Skin of body (tissue), 3 donors: ENCODE measurements at places on chromosomes 7 and 10. TPM values are rescaled to one million over a fixed set of nuclear protein-coding genes. Genes with fewer than 3 reads are reported as not detected.
A peak's percentile ranks its signal among the peaks of the same experiment; 100 is the strongest.

- DNase-seq = peak; percentile 63
Measured at GRCh38 chr10:130136226-130137089, at the start of gene GLRX3. Gene GLRX3 (plus strand): TSS chr10:130136391. CDS start chr10:130136421, 30 bp downstream.

GRCh38 chr10:61063901-61064300 lies 119.9 kb upstream of the RHOBTB1 start:
- peak; percentile 29 for DNase-seq

DNA sequence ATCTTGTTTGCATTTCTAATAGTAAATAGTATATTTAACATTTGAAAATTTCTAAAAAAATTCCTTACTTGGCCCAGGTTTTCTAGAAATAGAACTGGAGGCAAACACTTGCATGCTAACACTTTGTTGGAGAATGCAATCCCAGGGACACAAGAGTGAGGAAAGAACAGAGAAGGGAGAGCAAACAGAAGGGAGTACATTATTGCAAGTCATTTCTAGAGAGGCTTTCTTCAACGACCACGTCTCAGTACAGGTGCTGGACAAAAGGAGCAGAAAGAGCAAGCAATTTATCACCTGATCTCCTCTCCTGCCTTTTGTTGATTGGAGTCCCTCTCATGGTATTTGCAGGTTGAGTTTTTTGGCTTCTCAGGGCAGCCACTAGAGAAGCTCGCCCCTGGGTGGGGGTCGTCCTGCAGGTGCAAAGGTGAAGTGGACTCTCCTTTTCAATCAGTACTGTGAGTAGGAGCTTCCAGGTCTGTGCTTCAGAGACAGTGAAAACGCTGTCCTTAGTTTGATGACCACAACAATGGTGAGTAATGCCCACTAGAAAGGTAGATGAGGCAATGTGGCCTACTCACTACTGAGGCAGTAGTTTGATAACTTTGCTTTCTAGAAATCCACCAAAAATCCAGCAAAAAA lies 5.2 kb downstream of the CPED1 start:
- DNase-seq = no peak

GTPBP4 gene
- 36.8 TPM for total RNA-seq

DNA sequence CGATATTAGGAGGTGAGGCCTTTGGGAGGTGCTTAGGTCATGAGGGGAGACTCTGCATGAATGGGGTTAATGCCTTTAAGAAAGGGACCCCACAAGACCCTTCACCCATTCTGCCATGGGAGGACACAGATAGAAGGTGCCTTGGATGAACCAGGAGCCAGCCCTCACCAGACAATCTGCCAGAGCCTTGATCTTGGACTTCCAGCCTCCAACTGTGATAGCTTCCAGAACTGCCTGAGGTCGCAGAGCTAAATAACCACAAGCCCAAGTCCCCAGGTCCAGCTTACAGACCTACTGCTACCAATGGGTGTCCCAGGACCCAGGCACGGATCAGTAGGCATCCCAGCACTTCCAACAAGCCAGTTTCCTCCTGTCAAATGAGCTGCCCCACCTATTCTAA lies 37.5 kb downstream of the TNS3 start:
- no peak for DNase-seq

DNA sequence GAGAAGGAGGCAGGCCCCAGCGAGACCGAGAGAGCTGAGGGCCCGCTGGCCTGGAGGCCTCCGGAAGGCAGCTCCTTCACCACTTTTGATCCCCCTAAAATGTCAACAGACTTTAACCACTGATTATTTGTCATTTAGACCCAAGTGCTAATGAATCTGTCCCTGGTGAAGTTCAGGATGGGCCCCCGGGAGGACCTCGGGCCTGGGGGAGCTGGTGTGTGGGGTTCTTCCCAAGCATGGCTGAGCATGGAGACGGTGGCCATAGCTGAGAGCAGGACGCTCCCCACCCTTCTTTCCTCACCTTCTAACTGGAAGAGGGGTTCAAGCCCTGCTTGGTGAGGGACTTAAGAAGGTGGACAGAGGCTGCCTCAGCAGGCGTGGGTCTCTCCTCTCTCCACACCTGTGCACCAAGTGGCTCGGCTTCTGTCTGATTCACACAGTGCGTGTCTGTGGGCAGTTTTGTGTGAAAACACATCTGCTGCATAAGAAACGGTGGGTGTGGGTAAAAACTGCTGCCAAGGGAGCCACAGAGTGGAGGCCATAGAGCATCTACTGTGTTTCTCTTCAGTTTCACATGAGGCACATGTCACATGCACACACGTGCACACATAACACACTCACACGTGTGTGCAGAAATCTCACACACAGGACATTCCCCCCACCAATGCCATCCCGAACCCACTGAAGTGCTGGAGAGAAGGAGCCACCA lies 53.5 kb upstream of the VIPR2 start:
- no peak for DNase-seq

- peak; percentile 21 for DNase-seq
Measured at GRCh38 chr10:58064714-58065528, 202.8 kb downstream of the IPMK start.

GRCh38 chr10:111750165-111750849 lies 433.3 kb downstream of the GPAM start:
- no peak for DNase-seq

ABCB4 gene
- total RNA-seq = 6.3 TPM

- no peak for DNase-seq
Measured at GRCh38 chr10:123250640-123251039, 96.4 kb downstream of the BUB3 start.

EBF3 gene
- total RNA-seq = 19.5 TPM

DNA sequence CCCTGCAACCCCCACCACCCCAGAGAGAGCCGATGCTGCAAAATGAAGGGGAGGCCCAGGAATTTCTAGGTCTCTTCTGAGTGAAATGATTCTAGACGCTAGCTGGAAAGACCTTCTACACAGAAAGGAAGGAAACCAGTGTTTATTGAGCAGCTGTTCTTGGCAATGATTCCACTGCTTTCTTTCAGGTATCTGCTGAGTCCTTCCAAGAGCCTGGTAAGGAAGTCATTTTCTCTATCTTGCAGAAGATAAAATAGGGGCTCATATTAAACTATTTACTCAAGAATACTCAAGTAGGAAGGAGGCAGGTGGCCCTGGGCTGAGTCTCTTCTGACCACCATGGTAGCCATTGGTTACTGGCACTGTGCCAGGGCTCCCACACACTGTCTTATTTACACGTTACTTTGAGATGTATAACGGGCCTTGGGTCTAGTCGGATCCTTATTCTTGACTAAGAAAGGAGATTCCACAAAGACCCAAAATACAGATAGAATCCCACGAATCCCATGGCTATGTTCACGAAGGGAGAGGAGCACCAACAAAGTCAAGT lies 112.1 kb downstream of the GALNT11 start:
- DNase-seq = no peak

DNA sequence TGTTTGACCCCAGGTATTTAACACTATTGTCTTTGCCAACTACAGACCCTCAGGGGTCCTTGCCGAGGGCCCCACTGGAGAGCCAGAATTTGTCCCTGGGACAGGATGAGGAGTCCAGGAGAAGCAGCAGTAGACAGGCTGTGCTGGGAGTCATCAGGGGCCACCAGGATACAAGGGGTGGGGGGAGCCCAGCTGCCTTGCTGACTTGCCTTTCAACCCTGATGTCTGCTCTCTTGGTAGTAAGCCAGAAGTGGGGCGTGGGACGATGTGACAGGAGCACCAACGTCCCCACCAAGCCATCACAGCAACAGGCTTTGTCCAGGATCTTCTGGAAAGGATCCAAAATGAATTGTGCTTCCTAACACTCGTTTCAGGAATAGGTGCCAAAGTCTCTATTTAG lies 62.4 kb upstream of the CDCA7L start:
- DNase-seq = no peak

ATOH7 gene
- not detected for total RNA-seq

NRG3 gene
- 0.39 TPM for total RNA-seq

PNLIP gene
- 1.4 TPM for total RNA-seq

CDCA7L gene
- 41.1 TPM for total RNA-seq

- no peak for DNase-seq
Measured at GRCh38 chr10:77333610-77334340, 303.8 kb downstream of the KCNMA1 start.

DNA sequence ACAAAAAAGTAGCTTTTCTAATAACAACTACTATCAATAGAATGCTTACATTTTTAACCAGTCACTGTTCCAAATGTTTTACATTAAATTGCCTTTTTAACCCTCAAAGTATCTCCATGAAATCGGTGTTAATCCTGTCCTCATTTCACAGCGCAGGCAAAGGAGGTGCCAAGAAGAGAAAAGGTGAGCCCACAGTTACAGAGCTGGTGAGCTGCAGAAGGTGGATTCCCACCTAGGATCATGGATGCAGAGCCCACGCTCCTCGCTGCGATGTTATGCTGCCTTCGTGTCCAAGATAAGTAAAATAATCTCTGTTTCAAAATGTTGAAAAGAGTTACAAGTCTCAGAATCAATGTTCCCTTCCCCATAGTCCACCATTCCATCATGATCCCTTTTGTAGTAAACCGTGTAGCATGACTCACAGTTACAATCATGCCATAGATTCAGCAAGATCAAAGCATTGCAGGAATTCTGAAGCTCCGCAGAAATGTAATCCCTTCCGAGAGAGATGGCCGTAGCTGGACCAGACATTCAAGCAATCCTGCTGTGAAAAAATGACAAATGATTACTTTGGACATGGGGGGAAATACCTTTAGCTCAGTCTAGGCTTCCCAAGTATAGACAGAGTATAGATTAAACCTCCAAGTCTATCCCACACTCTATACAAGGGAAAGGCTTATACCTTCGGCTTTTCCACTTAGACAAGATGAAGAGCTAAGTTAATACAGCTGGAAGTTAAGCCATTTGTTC lies 394.7 kb upstream of the AKR1E2 start:
- no peak for DNase-seq

- DNase-seq = peak; percentile 11
Measured at GRCh38 chr7:95590387-95591248, 5.7 kb downstream of the PDK4 start.

GRCh38 chr10:117001144-117001543 lies 3.8 kb downstream of the SHTN1 start:
- no peak for DNase-seq

GRCh38 chr7:83486957-83487356 lies 162.0 kb downstream of the SEMA3E start:
- no peak for DNase-seq

OR6B1 gene
- total RNA-seq = not detected

DNA sequence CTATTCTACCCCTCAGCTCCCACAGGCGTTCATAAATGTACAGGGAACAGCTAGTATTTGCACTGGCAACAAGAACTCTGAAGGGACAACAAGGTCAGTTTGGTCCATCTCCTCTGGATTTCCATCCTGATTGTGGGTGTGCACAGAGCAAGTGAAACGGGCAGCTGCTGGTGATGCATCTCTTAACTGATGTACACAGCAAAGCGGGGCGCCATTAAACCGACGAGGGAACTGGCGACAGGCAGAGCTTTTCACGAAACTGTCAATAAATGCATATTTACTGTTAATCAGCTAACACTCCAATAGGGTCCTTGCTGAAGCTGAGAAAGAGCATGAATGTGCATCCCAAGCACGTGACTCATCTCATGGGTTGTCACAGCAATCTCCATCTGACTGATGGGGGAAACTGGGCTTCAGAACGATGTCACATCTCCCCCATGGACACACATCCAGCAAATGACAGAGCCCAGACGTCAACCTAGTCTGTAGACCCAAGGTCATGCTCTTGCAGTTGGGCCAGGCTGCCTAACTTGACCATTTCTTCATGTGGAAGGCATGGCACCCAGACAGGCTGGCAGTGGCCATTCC lies 54.2 kb downstream of the FAM53B start:
- no peak for DNase-seq

OPN1SW gene
- total RNA-seq = not detected

DNA sequence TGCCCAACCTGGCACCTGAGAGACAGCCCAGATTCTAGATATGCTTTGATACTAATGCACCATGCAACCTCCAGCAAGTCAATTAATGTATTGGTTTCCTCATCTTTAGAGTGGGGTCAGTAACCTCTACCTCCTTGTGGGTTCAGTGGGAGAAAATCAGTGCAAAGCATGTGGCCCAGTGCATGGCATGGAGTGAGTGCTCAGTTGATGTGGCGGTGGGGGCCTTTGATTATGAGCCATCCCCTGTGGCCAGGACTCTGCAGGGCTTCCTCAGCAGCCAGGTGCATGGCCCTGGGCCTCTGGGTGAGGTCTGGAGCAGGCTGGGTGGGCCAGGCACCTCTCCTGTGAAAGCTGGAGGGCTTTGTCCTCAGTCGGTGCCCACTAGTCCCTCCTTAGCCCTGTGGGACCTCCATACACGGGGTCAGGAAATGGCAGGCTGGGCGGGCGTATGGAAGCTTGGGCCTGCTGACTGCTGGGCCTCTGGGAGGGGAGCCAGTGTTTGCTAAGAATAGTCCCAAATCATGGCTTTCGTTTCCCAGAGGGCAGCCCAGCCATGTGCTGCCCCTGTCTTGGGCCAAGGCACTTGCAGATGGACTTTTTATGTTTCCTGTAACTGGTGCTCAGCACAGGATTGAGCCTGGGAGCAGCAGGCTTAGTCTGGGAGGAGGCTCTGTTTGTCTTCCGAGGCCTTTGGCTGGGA lies 3.4 kb downstream of the PALD1 start:
- peak; percentile 28 for DNase-seq

DNA sequence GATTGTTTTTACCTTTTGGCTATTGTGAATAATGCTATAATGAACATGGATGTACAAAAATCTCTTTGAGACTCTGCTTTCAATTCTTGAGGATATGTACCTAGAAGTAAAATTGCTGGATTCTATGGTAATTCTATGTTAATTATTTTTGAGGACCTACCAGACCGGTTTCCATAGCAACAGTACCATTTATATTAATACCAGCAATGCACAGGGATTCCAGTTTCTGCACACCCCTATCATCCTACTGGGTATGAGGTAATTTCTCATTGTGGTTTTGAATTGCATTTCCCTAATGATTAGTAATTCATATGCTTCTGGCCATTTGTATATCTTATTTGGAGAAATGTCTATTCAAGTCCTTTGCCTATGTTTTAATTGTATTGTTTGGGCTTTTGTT lies 9.9 kb upstream of the PPP1R9A start:
- DNase-seq = no peak

DNA sequence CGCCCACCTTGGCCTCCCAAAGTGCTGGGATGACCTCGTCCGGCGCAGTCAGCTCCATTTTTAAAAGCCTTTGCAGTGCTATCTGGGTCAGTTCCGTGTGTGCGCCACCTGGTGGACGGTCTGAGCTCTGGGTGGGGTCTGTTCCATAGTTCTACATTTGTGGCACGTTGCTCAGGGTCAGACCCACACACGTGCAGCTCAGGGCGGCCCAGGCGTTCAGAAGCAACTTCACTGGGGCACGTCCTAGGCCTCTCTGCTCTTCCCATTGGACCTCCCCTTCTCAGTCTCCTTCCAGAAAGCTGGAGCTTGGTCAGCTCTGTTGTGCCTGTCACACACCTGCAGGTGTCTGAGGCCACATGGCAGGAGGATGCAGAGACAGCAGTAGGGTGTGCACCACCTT lies 137.9 kb downstream of the DNAJB6 start:
- no peak for DNase-seq

ASAH2B gene
- 3.4 TPM for total RNA-seq

GRCh38 chr10:6089334-6090219 lies 743 bp downstream of the RBM17 start:
- DNase-seq = no peak
